HFFc6 (cell line): ENCODE measurements at places on chromosomes 13 and 19. TPM values are rescaled to one million over a fixed set of nuclear protein-coding genes. Genes with fewer than 3 reads are reported as not detected.

DNA sequence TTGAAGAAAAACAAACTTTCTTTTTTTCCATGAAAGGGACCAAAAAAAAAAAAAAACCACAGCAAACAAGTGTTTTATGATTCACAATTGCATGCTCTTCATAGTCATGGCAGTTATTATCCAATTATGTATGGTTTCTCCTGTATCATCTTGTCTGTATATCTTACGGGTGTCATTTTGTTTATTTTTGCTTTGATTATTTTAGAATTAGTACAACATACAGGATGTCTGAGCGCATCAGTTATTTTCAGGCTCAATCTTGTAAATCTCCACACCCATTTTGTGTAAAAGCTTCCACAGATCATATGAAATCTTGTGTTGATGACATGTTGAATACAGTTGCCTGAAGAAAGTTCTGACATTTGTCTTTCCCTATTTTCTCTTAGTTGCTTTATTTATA is 280.3 kb downstream of the KLF5 start:
- DNase-seq: peak; percentile 23

DNA sequence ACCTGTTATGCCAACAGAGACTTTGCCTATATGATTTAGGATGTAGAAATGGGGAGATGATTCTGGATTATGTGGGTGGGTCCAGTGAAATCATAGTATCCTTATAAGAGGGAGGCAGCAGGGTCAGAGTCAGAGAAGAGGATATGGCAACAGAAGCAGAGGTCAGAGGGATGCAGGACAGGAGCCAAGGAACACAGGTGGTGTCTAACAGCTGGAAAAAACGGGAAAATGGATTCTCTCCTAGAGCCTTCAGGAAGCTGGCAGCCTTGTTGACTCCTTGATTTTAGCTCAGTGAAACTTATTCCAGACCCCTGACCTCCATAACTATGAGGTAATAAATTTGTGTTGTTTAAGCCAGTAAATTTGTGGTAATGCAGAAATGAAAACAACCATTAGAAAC is 28.8 kb upstream of the OXGR1 start:
- no peak for DNase-seq

GRCh38 chr13:45162821-45163220 is 38.0 kb downstream of the KCTD4 start:
- DNase-seq: peak; percentile 87

- DNase-seq: no peak
Observed at GRCh38 chr19:5954293-5954692, 23.6 kb downstream of the RANBP3 start.

DNA sequence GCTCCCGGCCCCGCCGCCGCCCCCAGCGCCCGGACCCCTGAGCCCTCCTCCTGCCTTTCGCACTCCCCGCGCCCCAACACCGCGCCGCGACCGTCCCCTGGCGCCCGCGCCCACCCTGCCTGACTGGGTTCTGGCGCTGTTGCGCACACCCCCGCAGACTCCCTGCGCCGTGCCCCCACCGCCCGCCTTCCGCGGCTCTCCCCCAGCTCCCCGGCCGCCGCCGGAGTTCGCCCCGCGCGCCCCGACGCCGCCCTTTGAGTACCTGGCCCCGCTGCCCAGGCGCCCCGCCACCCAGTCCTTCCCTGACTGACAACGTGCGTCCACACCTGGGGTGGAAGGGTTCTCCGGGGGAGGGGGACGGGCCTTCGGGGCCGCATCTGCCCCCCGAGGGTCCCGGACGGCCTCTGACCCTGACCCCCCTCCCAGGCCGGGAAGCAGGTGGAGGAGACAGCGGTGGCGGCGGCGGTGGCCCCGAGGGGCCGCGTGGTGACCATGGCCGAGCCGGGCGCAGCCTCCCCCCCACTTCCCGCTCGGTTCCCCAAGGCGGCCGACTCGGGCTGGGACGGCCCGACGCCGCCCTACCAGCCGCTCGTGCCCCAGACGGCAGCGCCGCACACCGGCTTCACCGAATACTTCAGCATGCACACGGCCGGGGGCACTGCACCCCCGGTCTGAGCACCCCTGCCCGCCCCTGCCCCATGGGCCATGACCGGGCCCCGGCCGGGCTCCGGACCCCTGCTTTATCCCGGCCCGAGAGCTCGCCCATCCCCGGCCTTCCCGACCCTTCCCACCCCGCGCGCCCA is 1.4 kb upstream of the MEGF8 start:
- DNase-seq: no peak

DNA sequence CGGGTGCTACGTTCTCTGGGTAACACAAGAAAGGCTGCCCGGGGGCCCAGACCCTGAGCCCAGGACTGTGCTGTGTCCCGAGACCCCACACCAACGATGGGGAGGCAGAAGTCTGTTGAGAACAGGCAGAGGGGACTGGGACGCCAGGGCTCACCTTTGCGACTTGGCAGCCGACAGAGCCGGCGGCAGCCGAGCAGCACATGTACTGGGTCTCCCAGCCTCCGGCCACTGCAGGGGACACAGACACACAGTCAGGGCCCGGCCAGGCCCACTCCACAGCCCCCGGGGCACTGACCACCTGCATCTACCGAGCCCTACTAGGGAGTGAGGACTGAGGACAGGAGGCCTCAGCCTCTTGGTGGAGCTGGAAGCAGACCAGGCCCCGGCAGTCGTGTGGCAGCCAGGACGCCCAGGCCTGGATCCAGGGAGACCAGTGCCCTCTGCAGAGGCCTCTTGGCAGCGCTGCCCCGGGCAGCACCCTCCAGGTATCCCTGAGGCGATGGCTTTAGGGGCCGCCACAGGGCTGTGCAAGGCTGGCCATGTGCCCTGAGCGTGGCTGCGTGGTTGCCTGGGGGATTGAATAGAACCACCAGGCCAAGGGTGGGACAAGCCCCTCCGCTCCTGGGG is 5.6 kb upstream of the ATP8B3 start:
- no peak for DNase-seq

Gene TMEM255B
- total RNA-seq: 9.0 to 10.3 TPM (median 10.3 TPM) in 3 replicates

Gene PALM3
- 1.3 to 2.6 TPM (median 2.0 TPM) in 3 replicates for total RNA-seq

Gene OR10H1
- total RNA-seq: not detected in 3 replicates

Gene WDR88
- not detected in 3 replicates for total RNA-seq

Gene B3GNT3
- not detected in 3 replicates for total RNA-seq
